ENCODE measurements at places on chromosomes 12 and 14.
A peak's percentile ranks its signal among the peaks of the same experiment; 100 is the strongest.

- no peak for DNase-seq
Measured at GRCh38 chr12:132244724-132245295, 84.6 kb downstream of the GALNT9 start.

DNA sequence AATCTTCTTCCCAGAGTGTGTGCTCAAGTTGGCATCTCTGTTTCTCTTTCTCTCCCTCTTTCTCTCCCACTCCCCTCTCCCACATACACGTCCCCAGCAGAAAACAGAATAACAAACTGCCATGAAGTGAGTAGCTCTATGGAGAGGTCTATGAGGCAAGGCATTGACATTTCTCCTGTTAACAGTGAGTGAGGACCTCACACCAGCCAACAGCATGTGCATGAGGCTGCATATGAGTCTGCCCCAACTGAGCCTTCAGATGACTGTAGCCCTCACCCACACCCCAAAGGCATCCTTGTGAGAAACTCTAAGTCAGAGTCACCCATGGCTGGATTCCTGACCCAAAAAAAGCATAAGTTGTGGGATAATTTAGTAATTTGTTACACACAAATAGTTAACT is 50.4 kb downstream of the MAGOHB start:
- DNase-seq: no peak

DNA sequence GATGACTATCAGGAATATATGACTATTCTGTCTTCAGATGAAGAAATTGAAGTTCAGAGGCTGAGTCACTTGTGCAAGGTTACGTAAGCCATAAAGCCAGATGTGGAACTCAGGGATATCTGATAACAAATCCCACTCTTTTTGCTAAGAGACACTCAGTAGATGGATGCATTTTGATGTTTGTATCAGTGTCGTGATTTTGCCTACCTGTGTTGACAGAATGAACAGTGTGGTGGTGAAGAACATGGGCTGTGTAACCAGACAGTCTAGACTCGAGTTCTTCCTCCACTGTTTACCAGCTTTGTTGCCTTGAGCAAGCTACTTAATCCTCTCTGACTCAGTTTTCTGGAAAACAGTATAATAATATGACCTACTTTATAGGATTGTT is 93.9 kb downstream of the DAAM1 start:
- DNase-seq: no peak

- DNase-seq: no peak
Measured at GRCh38 chr14:94295360-94296180, 2.5 kb upstream of the SERPINA10 start.

DNA sequence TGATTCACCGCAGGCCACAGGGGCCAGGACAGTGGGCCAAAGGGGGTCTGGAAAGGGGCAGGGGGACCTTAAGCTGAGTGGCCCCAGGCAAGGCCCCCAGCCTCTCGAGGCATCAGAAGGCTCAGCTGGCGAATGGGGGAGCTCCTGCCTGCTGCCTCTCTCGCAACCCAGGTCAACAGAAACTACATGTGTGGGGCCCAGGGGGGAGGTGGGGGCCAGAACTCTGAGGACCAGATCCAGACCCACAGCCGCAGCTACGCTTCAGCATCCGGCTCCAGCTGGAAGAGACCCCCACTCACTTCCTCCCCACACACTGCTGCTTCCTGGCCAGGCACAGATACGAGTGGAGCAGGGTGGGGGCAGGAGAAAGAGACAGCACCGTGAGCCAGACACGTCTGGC is 46.5 kb downstream of the NCOR2 start:
- peak; percentile 63 for DNase-seq

GRCh38 chr12:56387152-56387736 is 24.6 kb upstream of the APOF start:
- no peak for DNase-seq

DNA sequence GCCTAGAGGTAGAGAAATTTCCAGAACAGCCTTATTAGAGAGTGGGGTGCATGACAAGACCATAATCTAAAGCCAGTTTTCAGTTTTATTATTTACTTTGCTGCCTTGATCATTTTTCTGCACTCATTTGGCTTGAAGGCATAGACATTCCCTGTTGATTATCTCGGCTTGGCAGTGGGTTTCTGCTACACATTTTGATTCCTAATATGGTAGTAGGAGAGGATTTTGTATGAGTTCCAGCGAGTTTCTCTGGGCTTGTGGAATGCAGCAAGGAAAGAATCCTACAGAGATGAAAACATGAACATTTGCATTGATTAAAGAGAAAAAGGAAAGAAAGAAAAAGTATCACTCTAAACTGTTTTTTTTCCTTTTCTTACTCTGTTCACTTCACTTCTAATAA is 281.2 kb downstream of the PAWR start:
- no peak for DNase-seq

DNA sequence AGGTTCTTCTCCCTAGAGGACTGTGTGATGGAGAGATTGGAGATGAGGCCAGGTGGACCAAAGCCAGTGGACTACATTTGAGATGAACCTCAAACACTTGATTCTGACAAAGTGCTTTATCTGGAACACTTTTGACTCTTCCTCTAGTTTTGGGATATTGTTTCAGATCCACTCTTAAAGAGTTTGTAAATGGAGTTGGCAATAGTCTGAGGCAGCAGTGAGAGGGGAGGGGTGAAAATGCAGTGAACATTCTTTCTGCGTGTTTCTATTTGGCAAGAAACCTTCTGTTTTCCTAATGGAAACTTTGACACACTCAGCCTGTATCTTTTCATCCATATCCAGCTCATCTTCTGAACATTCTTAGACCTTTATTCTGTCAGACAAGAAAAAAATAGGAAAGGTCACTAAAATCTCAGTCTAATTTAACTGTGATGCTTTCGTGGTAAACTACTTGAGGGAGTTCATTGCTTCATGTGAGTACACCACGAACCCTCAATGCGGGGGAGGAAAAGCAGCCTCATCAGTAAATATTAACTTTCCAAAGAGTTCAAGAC is 57.4 kb upstream of the KCNJ8 start:
- no peak for DNase-seq

GRCh38 chr12:68236421-68237059 is 10.9 kb upstream of the IL26 start:
- peak; percentile 38 for DNase-seq

Measured in pancreas (tissue), 10 donors.